NCI-H1930 (cell line): ENCODE measurements at places on chromosomes 12 and 14.

- no peak for DNase-seq
These were observed 244.7 kb downstream of the C12orf75 start for GRCh38 chr12:105575235-105575634.

DNA sequence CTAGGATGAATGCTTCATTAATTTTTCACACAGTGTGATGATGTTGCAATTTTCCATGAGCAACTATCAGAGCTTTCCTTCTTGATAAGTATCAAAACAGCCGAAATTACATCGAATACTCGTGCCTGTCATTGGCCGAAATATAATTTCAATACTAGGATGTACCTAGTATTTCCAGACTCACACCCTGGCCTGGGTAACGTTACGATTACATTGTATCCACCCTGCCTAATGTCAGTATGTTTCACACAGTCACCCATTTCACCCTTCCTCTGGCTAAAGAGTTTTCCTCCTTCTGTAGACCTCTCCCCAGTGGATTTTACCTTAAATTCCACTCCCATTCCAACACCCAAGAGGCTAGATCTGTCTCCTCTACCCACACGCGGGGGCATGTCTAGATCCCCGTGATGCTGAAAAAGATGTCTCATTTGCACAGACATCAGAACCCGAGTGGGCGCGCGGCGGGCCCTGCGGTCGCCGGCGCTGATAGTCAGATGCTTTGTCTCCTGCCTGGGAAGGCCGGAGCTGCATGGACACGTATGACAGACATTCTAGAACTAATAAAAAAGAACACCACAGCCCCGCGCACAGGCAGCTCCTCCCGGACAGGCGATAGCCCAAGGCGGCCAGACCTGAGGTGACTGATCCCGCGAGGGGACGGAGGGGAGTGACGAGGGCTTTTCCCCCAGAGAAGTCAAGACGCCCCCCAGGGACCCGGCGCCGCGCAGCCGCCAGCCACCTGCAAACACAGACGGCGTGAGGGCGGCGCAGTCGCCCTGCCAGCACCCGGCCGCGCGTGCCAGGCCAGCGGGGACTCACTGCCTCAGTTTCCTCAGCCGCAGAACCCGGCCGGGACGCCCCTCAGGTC lies 723 bp downstream of the KIF21A start:
- DNase-seq = peak; percentile 81

GRCh38 chr12:48788854-48789775 lies at the start of gene ADCY6:
TSS of gene ADCY6 (minus strand) at chr12:48789089. CDS start at chr12:48783434, 5,655 bp downstream.
- peak; percentile 17 for DNase-seq

- DNase-seq = no peak
These were observed 26.4 kb downstream of the PPTC7 start for GRCh38 chr12:110556705-110557104.

GRCh38 chr12:30569426-30569825 lies 126.2 kb downstream of the IPO8 start:
- no peak for DNase-seq
